ENCODE measurements at places on chromosomes 4 and X.

- no peak for DNase-seq
Observed at GRCh38 chr4:26522478-26522877, 32.2 kb upstream of the CCKAR start.

DNA sequence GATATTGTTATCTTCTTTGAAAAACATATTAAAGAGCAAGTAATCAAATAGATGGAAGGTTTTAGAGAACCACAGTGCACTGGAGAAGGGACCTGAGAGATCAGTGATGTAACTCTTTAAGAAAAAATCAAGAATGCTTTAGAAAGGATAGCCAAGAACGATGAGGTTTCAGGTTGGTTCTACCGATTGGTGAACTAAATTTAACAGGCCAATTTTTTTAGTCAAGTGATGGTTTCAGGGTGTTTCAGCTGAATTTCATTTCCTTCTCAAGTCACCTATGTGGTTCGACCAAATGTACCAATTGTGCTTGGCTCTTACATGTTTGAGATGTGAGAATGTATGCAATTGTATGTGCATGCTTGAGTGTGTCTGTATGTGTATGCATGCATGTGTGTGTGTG is 26.5 kb downstream of the HS3ST1 start:
- DNase-seq: no peak

DNA sequence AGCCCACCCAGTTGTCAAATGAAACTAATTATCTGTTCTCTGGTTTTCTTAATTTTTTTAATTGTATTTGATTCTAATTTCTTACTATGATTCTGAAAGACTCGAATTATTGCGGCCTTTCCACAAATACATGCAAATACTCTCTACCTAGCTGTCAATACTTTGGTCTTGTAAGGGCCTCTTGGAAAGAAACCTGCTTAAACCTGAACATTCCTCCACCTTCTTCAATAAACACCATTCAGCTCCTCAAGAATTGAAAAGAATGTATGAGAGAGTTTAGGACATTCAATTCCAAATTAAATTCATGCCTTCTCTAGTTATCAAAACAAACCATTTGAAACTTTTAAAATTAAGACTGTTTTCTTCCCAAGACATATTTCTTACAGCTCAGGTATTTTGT is 385.9 kb upstream of the NOCT start:
- no peak for DNase-seq

GRCh38 chr4:150436598-150437370 is 145.2 kb upstream of the MAB21L2 start:
- no peak for DNase-seq

DNA sequence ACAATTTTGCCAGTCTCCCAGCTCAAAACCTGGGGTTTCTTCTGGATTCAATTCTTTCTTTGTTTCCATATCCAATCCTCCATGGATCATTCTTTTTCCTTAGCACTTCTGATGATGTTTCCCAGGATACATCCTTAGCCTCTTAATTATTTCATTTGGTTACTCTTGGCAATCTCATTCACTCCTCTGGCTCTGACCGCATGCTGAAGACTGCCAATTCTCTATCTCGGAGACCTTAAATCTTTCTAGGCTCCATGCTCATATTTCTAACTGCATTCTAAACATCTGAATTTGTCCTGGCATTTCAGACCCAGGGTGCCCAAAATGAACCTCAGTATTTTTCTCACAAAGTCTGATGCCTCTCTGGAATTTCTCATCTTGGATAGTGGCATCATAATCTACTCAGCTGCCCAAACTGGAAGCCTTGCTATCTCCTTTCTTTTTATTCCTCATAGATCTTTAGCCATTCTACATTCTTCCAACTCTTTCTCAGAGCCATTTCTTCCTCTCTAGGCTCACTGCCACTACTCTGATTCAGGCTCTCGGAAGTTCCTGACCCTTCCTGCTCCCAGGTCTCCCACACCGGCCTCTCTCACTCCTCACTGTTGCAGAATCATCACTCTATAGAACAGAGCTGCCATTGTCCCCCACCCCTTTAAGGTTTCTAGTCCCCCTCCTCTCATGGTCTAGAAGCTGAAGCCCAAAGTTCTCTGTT is 290.2 kb downstream of the CAMK2D start:
- DNase-seq: no peak

DNA sequence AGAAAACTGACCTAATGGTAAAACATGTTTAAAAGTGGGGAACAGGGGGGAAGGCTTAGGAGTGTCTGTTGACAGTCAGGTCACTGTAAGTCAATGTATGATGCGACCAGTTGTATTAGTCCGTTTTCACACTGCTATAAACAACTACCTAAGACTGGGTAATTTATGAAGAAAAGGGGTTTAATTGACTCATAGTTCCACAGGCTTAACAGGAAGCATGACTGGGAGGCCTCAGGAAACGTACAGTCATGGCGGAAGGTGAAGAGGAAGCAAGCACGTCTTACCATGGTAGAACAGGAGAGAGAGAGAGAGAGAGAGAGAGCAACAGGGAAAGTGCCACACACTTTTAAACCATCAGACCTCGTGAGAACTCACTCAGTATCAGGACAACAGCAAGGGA is 13.0 kb upstream of the PLAC1 start:
- DNase-seq: no peak

DNA sequence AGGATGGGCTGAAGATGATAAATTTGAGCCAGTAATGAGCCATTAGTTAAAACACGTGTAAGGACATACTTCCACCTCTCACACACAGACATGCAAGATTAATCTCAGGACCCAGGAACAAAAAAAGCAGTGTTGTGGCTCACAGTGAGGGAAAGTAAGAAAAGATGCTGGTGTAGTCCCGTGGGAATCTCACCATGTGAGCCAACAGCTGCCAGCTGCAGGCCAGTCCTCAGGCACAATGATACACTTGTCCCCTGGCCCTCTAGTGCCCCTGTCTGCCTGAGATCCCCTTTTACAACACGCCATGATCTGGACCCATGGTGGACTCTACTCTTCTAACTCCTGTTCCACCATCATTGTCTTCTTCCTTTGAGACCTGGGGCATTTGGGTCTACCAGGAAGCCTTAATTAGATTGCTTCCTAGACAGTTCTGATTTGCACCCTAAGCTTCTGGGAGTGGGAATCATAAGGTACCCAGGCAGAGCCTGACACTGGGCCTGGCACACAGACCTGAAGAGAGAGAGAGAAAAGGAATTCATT is 194.7 kb downstream of the STIM2 start:
- no peak for DNase-seq

Measured in OCI-M1 (cell line).